ENCODE measurements at places on chromosomes 2 and 18. TPM values are rescaled to one million over a fixed set of nuclear protein-coding genes. Genes with fewer than 3 reads are reported as not detected.

GRCh38 chr2:160928854-160929301, 231.3 kb upstream of the TANK start:
- no peak for DNase-seq

DNA sequence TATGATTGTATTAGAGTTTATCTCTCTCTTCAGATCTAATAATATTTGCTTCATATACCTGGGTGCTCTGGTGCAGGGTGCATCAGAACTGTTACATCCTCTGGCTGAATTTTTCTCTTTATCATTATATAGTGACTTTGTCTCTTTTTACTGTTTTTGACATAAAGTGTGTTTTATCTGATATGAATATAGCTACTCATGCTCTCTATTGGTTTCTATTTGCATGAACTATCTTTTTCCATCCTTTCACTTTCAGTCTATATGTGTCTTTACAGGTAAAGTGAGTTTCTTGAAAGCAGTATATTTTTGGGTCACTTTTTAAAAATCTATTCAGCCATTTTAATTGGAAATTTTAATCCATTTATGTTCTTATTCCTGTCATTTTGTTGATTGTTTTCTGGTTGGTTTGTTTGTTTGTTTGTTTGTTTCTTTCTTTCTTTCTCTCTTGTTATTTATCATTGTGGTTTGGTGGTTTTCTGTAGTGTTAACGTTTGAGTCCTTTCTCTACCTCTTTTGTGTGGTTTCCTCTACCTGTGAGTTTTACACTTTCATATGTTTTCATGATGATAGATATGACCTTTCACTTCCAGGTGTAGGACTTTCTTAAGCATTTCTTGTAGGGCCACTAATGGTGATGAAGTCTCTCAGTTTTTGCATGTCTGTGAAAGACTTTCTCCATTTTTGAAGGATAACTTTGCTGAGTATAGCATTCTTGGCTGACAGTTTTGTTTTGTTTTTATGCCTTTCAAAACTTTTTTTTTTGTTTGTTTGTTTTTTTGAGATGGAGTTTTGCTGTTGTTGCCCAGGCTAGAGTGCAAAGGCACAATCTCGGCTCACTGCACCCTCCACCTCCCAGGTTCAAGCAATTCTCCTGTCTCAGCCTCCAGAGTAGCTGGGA, 54.9 kb downstream of the CCNT2 start:
- DNase-seq = no peak

DNA sequence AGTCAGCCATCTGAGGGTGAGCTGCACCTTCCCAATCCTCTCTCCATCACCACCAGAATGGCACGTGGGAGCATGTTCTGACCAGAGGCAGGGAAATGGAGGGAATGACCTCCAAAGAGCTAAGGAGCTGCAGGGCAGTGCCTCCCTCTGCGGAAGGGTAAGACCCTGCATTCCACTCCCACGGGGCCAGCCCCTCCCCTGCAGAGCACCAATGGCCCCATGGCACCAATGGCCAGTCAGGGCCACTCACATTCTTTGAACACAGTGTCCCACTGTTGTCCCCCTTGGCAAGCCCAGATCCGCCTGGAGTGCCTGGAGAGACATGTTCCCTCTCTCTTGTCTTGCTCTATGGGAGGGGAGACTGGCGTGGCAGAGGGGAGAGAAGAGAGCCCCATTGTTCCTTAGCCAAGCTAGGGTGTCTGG, 164.4 kb downstream of the TNS1 start:
- DNase-seq = no peak

The SCN7A gene
- 129 TPM for total RNA-seq

The GPBAR1 gene
- total RNA-seq = 0.42 TPM

DNA sequence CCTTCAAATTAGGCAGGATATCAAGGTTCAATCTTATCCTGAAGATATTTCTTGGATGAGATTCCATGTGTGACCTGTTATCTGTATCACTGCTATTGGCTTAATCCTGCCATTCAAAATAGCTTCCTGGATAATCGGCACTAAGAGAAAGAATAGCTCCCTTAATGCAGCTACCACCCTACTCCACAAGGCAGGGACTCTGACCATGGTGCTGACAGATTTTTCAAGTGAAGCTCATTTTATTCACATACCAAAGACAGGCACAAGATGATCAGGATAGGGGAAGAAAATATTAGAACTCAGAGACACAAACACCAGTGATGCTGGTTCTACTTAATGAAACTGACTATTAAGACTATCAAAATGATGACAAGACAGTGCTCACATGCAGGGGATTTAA, 74.9 kb downstream of the ORC4 start:
- DNase-seq = no peak

GRCh38 chr2:33372940-33373553, 103.4 kb upstream of the RASGRP3 start:
- DNase-seq = no peak

DNA sequence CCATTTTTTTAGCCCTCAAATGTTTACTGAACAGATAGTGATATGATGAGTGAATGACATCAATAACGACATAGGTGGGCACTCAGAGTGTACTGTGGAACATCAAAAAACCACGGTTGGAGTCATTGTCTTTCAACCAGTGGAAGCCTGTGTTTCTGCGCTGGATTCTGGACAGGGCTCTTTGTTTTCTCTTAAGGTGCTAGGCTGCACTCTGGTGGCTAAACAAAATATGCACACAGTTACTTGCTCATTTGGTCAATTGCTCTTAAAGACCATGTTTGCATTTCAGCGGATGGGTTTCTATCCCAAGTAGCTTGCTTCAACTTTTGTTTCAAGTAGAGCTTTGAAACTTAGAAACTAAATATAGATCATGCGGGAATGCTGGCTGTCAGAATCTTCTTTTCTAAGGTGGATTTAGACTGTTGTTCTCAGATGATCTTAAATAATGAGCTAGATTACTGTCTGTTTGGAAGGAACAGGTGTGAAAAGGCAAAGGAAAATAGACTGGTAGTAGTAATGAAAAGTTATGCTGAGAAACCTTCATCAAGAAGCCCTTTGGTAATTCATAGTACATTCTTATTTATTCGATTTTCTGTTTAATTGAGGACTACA, 48.5 kb upstream of the LYPD6B start:
- no peak for DNase-seq

The SP100 gene
- 92.1 TPM for total RNA-seq

The HOXD9 gene
- total RNA-seq = 2.2 TPM

GRCh38 chr2:127358044-127358443, 29.7 kb downstream of the MAP3K2 start:
- DNase-seq = no peak

DNA sequence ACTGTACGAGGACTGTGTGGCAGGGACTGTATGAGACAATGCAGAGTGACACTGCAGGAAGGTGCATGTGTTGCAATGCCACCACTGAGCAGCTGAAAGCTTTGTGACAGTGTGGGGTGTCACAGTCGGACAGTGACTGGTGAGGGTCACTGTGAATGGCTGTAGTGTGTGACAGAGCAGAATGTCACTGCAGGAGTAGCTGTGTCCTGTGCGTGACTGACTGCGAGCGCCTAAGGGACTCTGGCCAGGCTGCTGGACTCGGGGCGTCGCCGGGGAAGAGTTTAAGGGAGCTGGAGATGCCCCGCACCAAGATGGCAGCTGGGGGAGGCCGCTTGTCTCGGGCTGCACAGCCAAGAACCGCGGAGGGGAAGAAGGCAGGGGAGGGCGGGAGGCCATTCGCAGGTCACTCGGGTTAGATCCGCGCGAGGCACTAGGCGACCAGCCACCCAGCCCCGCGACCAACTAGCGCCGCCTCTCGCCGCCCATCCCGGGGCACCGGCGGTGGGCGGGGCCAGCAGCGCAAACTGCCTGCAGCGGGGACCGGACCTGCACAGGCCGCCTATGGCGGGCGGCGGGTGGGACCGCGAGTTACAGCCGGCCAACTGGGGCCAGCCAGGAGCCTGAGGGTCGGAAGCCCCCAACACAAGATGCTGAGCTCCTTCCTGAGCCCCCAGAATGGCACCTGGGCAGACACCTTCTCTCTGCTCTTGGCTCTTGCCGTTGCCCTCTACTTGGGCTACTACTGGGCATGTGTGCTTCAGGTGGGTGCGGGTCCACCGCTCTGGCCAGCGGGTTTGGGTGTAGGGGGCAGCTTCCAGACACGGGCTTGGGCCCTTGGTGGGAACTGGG, at the start of gene ABHD1:
TSS of gene ABHD1 (plus strand) at position 514 of the 849 bp plus-strand sequence. CDS start at position 648, 134 bp downstream.
- DNase-seq = no peak

DNA sequence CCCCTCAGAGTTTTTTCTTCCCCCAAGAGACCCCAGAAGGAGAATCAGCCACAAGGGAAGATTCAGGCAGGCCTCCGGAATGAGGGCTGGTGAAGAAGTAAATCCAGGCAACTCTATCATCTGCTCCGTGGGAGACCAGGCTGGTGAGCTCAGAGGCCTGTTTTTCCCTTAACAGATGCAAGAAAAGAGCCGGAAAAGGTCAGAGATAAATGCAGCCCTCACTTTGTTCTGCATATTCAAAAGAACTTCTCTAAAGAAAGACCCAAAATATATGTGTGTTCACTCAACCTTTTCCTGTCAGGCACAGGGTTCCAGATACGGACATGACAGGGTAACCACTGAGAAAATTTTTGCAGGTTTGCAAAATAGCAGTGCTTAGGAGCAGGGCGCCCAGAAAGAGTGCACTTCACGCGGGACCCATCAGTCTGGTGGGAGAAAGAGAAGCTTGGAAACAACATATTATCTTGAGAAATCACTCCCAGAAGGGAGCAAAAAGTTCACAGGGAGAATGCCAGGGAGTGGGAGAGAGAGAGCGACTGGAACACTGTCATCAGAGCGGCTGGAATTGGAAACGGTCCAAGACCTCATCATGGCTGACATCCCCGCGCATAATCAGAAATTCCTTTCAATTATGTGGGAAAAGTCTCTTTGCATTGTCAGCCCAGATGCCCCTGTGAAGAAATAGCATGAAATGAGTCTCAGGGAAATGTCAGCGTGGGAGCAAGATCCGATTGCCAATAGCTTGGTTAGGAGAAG, 244.8 kb upstream of the SLC14A2 start:
- no peak for DNase-seq

The MAL gene
- total RNA-seq = 23.3 TPM

The WIPF1 gene
- 38.1 TPM for total RNA-seq

- DNase-seq = no peak
These were observed 191.9 kb upstream of the CRIM1 start for GRCh38 chr2:36163520-36164254.

The TUBA4B gene
- not detected for total RNA-seq

DNA sequence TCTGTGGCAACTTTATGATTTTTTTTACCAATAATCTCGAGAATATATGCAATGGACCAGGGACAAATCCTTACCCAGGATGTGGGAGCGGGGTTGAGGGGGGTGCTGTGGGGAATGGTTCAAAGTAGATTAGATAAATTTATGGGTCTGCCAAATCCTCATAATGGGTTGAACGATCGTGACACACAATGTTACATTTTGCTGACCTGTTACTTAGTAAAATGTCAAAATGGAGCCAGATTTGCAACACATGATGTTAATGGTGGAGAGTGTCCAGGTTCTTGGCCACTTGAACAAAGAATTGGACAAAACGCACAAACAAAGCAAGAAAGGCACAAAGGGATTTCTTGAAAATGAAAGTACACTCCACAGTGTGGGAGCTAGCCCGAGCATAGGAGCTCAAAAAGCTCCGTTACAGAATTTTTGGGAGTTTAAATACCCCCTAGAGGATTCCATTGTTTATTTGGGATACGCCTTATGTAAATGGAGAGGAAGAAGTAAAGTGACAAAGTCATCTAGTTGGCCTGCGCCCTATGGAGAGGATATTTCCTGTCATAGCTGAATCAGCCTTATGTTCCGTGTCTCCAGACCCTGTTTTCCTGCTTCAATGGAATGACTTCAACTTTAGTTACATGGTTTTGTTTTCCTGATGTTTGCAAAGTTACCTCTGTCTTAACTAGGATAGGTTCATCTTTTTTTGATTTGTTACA, 776.0 kb downstream of the DCC start:
- no peak for DNase-seq

- peak; percentile 66 for DNase-seq
These were observed 170.0 kb upstream of the STK17B start for GRCh38 chr2:196341277-196341841.

GRCh38 chr2:118672571-118673158, 174.8 kb downstream of the EN1 start:
- peak; percentile 60 for DNase-seq

DNA sequence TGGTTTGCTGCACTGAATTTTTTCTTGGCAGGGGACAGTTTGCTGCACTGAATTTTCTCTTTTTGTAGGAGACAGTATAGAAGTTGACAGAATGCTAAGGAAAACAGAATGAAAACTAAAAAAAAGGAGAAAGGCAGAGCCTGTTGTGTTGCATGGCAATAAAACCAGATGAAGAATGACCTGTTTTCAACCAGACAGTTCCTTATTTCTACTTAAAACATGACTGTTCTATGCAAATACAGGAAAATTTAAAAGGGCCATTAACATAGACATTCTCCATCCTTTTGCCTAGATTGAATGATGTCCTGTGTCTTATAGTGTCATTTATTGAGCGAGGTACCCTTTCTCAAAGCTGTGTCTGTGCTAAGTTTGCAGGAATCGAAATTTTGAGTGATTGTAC, 33.3 kb downstream of the ABI2 start:
- no peak for DNase-seq

DNA sequence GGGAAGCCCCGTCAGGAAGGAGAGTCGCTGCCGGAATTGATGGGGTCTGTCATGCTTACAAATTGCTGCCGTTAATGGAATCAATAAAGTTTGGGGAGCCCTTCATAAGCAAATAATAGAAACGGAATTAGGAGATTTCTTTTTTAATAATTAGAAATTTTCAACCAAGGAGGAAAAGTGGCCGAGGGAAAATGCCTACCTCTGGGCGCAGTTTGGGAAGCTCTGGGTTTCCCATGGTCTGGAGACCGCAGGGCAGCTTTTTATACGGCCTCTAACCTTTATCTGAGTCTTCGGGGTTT, 1.3 kb downstream of the EVX2 start:
- DNase-seq = no peak

GRCh38 chr2:75031906-75032803, 73.7 kb downstream of the POLE4 start:
- peak; percentile 64 for DNase-seq

DNA sequence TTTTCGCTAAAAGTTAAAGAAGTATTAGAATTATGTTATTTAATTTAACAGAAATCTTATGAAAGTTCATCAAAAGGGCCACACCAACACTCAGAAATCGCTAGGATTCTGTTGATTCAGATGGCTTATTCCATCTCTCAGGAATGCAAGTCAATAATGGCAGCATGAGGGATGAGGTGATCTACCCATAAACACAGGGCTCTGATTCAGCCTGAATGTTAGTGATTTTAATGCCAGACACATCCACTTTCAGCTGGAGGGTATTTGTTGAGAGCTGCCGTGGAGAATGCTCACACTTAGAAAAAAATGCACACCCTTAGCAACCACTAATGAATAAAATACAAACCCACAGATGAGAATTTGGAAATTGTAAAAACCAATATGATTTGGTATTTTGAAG, 173.3 kb upstream of the ERBB4 start:
- DNase-seq = no peak

The SCYGR4 gene
- total RNA-seq = not detected

DNA sequence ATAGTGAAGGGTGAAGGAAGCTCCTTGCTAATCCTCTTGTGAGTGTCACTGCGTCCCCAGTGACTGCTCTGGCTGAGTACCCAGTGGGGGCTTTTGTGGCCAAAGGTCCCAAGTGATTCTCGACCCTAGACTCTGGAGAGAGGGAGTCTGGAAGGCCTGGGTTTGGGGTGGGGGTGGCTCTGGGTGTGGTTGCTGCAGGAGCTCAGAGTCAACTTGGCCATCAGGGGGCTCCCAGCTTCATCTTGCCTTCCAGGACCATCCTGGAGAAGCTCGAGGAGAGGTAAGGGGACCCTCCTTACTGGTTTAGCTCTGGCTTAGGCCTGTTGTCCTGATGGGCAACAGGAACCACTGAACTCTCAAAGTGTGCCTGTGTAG, 592 bp downstream of the PSD4 start:
- DNase-seq = no peak

The TSHZ1 gene
- total RNA-seq = 17.9 TPM

Measured in esophagus muscularis mucosa (tissue), 4 donors.